ENCODE measurements at places on chromosomes 2 and 18. TPM values are rescaled to one million over a fixed set of nuclear protein-coding genes. Genes with fewer than 3 reads are reported as not detected.

Gene ABCG5
- total RNA-seq, result not detected

Gene HOXD9
- 0.83 TPM for total RNA-seq

Gene GCG
- not detected for total RNA-seq

Gene EDAR
- total RNA-seq, result not detected

Gene G6PC2
- total RNA-seq, result not detected

Gene GCA
- 31.2 TPM for total RNA-seq

Gene ABCB11
- 0.11 TPM for total RNA-seq

Gene BCL2
- total RNA-seq, result 109 TPM

DNA sequence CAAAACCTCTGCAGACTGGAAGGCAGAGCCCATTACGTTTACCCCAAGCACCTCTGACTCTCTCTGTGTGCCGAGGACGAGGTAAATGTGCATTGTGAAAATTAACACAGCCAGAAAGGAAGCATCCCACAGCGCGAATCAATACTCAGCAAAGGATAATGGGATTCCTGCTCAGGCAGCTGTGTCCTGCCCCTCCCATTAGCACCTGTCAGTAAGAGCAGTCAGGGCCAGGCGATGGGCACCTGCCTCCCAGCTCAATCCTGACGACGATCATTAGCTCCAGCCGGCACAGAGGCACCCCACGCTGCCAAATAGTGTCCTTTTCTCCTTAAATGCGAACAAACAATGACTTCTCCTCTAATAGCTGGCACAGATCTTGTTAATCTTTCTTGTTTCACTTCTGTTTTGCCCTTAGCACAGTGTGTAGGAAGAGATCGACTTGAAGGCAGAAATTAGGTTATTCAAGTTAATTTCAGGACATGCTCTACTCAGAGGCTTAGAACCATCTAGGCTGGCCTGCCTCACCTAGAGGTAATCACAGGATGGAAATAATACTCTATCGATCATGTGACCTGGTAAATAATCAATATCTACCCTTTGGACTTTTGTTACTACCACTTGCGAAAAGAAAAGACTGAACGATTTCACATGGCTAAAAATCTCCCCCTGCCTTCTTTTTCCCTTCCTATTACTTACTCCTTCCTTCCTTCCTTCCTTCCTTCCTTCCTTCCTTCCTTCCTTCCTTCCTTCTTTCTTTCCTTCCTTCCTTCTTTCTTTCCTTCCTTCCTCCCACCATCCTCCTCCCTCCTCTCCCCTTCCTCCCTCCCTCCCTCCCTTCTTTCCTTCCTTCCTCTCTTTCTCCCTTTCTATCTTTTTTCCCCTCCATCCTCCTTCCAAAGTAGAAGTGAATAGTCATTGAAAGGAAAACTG is 487.9 kb upstream of the ID2 start:
- no peak for DNase-seq

- DNase-seq, result no peak
Observed at GRCh38 chr18:5516841-5517240, 27.0 kb downstream of the EPB41L3 start.

DNA sequence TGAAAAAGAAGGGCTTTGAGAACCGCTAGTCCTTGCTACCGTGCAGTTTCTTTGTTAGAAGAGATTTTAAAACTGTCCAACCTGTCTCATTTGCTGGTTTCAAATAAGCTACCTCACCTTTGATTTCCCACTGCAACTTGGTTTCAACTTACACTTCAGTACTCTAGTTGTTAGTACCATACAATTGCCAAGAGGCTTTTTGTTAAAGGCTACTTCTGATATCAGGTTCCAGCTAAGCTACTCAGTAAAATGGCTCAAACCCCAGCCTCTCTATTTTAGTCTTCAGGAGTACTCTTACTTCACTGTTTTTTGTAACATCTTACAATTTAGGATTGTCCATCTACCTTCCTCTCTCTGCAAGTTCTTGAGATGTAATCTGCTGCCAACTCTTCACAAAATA is 91.6 kb downstream of the INO80D start:
- no peak for DNase-seq

- no peak for DNase-seq
Observed at GRCh38 chr2:28796620-28797019, 14.0 kb upstream of the SPDYA start.

GRCh38 chr18:13680612-13681011 is 45.7 kb downstream of the FAM210A start:
- peak; percentile 60 for DNase-seq

GRCh38 chr2:45941531-45942236 is 290.2 kb downstream of the PRKCE start:
- no peak for DNase-seq

DNA sequence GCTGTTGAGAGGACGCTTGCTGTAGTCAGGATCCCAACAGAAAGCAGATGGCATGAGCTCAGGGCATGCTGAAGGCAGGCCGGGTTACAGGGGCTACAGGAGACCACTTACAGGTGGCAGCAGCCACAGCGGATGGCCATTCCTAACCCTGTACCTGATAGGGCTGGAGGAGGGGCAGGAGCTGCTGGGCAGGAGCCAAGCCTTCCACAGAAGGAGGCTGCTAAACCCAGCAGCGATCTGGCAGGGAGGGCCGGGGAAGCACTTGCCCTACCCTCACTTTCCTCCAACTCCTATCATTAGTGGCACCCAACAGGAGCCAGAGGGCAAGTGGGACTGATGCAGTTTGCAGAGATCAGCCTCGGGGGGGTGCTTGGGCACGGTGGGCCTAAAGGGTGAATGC is 2.0 kb downstream of the ASB18 start:
- no peak for DNase-seq

DNA sequence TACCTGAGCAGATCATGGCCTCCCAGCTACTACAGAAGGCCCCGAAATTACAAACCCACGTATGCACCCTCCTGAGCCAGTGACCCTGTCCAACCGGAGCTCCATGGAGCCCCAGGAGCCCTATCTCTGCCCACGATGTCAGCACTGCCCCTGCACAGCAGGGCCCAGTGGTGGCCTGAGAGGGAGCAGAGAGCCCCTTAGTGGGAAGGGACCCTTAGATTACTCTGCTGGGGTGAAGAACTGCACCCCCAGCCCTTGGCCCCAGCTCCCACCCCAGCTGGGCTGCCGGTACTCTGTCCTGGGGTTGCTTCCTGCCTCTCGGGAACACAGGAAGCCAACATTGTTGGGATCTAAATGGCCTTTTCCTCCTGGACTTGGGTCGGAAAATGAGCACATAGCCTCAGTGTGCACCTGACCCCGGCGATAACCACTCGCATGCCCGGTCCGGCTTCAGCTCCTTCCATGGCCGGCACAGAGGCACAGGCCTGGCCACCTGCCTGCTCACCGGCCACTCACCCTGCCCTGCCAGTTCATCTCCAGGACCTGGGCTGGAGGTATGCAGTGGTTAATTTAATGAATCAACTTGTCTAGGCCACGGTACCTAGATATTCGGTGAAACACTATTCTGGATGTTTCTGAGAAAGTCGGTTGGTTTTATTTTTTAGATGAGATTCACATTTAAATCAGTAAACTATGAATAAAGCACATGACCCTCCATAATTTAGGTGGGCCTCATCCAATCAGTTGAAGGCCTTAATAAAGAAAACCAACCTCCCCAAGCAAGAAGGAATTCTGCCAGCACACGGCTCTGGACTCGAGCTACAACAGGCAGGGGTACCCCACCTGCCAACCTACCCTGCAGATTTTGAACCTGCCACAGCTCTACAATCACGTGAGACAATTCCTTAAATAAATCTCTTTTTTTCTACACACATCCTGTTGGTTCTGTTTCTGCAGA is 19.2 kb downstream of the TNS1 start:
- no peak for DNase-seq

DNA sequence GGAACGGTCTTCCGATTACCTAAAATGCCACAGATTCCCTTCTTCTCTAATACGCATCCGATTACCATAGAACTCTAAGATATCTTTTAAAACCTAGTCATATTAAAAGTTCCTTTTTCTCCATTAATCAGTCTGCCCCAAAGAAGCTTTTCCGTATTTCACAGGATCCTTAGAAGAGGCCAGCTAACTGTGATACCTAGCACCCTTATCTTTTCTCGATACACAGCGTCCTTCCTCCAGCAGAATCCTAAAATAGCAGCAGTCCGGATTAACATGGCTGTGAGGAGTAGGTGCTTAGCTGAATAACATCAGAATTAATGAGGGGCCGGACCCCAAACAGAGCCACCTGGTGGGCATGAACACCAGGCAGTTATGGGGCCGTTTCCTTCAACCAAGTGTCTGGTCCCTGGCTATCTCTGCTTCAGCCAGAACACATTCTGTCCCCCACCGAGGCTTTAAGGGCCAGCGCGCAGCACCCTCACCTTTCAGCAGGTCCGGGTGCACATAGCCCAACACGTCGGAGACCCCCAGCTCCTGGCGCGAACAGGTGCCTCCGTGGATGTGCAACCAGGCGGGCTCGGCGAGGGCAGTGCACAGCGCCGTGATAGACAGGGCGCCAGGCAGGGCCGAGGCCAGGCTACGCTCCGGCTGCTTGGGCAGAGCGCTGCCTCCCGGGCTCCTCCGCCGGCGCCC is 995 bp downstream of the TMEM127 start:
- DNase-seq, result peak; percentile 34
